ENCODE measurements at places on chromosomes 11 and 22.

- no peak for DNase-seq
Observed at GRCh38 chr22:24138649-24139420, 42.5 kb upstream of the SUSD2 start.

- peak; percentile 13 for DNase-seq
Observed at GRCh38 chr11:100687630-100688395, 725 bp downstream of the ARHGAP42 start.

DNA sequence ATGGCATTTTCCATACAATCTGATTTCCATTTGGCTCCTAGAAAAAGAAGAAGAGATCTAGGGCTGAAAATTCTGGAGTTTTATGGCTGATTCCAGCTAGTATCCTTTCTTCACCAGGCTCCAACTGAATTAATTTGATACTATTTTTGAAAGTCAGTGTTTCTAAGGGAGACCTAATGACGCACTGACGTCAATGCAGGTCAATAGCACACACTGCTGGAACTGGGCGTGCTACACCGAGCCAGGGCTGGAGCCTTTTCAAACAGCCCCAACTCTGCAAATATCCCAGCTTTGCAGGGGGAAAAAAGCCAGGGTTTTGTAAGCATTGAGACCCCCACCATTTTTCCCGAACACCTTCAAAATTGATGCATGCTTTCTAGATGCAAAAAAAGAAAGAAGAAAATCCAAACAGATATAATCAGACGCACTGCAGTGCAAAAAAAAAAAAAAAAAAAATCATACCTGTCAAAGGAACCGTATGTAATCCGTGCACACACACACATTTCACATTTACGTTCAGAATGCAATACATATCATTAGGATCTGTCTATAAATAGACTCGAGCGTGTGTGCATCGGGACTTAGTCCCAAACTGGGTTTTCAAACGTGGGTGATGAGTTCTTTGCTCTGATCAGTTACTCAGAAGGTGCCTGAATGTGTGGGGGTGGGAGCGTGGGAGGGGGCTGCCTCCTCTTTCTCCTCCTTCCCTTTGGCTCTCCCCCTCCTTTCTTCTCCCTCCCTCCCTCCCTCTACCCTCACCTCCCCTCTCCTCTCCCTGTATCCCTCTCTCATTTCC lies 124.5 kb upstream of the HSD17B12 start:
- DNase-seq = peak; percentile 28

DNA sequence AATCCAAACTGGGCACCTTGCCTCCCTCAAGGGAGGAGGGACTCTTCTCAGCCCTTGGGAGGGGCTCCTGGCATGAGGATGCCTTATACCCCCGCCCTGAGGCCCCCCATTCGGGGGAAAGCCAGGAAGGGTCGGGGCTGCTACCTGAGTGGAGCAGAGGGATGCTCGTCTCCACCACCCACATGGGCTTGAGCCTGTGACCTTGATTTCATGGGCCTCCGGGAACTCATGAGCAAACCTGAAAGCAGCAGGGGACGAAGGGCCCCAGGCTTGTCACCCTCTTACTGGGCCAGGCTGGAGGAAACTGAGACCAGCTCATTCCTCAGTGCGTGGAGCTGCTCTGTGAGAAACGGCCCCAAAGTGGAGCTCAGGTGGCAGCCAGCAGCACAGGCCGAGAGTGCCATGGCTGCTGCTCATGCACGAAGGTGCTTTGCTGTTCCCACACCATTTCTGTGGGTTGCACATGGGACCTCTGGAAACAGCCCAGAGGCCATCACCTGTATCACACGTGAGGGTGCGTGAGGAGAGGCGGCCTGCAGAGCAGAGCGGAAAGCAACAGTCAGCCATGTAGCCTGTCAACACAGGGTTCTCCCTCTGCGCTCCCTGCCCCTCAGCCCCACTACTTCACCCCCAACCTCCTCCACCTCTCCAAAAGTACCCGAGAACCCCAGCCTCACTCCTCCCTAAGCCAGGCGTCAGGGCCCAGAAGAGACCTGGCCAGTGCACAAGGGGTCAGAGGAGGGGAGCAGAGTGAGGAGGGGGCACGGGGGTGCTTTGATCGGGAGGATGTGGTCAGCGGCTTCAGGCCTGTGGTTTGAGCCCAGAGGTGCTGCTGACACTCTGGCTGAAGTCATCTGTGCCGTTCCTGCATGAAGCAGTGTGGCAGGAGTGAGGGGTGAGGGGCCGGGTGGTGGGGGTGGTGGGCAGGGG lies 14.1 kb upstream of the IL2RB start:
- DNase-seq = no peak

DNA sequence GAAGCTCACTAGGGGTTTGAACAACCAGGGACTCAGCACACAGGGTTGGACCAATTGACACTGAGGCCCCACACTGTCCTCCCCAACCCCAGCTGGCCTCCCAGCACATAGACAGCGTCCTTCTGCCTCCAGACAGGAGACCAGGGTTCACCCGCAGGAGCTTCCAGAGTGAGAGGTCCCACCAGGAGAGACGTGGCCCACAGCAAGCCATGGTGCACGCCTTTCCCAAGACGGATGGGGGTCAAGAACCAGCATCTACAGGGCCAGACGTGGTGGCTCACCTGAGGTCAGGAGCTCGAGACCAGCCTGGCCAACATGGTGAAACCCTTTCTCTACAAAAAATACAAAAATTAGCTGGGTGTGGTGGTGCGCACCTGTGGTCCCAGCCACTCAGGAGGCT lies 12.1 kb upstream of the SIGIRR start:
- DNase-seq = no peak

- no peak for DNase-seq
Observed at GRCh38 chr22:27100789-27101188, 443.4 kb downstream of the MIAT start.

DNA sequence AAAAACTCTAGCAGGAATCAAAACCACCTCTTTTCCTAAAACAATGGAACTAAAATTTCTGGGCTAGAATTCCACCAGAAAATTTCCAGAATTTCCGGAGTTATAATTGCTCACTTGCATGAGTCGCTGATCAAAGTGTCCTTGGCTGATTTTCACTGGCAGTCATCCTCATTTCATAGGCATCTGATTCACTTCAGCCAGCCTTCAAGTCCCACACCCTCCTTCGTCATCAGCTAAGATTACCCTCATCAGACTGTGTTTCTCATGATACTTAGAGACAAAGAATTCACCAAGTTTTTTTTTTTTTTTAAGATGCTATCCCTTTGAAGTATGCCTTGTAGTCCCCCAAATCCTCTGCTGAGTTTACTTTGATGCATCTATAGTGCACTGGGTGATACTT lies 71.5 kb upstream of the RAB38 start:
- DNase-seq = no peak

- no peak for DNase-seq
Observed at GRCh38 chr11:125457814-125458343, 38.2 kb downstream of the FEZ1 start.

DNA sequence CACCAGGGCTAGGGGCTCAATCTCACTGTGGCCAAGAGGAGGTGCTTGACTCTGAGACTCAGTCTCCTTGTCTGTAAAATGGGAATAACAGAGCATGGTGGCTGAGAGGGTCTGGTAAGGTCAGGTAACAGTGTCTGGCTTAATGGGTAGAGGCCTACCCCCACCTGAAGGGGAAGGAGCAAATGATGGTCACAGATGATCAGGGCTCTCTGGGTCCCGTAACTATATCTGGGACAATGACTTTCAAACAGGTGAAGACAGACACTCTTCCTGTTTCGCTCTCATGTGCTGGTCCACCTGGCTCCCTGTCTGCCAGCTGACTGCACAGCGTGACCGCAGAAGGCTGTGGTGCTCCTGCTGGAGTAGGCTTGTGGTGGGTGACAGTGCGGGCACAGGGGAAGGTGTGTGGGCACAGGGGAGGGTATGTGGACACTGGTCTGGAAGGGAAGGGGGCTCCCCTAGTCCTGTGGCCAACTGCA lies 4.0 kb downstream of the A4GALT start:
- DNase-seq = no peak

DNA sequence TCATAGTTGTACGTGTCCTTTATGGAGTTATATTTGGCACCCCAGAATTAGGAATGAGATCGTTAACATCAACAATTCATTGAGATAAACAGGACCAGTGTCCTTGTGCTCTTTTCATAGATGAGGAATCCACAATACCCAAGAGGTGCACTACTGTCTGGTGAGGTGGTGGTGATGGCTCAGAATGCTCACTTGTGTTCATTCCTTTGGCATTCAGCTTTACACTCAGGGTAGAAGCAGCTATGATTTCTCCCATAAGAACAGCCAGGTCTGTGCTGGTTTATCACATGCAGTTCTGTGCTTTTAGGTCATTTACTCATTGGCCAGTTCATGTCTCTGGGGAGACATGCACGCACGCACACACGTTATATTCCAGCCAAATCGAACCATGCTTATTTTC lies 167.2 kb downstream of the FAT3 start:
- DNase-seq = no peak

DNA sequence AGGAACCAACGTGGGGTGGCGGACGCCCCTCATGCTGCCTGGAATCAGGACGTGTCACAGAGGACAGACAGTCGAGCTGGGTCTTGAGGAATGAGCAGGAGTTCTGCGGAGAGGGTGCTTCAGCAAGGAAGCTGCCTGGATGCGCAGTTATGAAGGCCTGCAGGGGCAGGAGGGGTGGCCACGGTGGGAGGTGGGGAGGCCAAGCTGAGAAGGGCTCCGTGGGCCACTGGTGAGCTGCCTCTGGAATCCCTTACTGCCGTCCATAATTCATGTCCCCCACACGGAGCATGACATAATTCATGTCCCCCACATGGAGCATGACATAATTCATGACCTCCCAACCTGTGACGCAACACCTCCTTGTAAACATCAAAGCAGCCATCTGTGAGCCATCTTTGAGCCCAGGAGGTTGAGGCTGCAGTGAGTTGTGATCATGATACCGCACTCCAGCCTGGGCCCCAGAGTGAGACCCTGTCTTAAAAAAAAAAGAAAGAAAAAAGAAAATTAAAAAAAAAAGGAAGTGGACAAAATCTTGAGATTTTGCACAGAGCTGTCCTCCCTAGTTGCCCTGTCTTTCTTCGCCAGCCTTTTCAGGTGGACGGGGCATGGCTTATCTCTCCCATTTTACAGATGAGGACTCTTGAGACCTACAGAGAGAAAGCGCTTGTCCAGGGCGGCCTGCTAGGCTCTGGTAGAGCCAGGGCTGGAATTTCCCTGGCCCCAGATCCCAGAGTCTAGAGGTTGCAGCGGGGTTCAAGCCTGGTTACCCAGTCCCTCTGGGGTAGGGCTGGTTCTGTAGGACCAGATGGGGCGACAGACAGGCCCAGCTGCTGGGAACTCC lies 24.3 kb upstream of the PICK1 start:
- no peak for DNase-seq

DNA sequence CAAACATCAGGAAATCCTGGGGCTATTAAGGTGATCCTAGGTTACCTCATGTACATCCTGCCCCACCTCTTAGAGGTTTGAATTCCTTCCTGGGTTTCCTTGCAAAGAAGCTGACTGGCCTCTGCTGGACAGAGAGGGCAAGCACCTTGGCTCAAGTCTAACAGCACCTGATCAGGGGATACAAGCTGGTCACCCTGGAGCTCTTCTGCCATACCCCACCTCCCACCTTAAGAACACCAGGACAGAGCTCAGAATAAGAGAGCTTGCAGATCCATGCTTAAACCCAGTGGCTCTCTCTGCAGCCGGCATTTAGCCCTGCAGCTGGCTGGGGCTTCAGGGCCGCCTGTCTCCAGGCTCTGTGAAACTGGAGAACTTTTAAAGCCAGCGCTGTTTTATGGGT lies 386.6 kb upstream of the NARS2 start:
- no peak for DNase-seq

GRCh38 chr11:63829823-63830489 lies 9.0 kb upstream of the MARK2 start:
- DNase-seq = no peak

GRCh38 chr11:68115285-68115684 lies 5.9 kb downstream of the CHKA start:
- DNase-seq = no peak

GRCh38 chr11:124759266-124760204 lies 2.6 kb downstream of the ESAM start:
- DNase-seq = no peak

GRCh38 chr11:126307706-126308105 lies 3.8 kb downstream of the DCPS start:
- no peak for DNase-seq

- no peak for DNase-seq
Observed at GRCh38 chr22:36156515-36157419, 3.8 kb downstream of the APOL3 start.

DNA sequence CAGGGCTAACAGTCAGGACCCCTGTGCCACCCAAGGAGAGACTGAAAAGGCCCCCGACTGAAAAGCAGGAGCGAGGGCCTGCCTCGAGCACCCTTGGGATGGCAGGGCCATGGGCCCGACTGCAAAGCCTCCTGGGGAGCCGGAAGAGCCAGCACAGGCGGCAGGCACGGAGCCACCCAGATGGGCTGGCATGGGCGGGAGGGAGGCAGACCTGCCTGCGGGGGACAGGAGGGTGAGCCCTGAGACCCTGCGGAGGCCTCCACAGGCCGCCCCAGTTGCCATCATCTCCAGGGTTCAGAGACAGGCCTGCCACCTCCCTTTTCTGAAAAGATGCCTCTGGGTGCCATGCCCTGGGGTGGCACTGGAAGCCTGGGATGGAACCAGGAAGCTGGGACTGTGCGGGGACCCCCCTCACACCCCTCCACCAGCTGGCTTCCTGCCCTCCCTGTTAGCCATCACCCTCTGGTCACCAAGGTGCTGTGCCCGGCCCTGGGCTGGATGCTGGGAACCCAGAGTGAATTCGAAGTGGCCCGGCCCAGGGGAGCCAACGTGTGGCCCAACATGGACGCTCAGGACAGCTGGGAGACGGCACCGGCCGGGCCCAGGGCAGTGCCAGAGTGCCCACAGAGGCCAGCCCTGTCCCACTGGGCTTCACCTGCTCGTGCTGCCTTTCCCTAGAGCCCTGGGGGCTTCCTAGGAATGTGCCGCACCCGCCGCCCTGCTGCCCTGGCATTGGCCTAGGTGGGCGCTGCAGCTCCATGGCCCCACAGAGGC lies 13.8 kb downstream of the TSPAN32 start:
- no peak for DNase-seq

DNA sequence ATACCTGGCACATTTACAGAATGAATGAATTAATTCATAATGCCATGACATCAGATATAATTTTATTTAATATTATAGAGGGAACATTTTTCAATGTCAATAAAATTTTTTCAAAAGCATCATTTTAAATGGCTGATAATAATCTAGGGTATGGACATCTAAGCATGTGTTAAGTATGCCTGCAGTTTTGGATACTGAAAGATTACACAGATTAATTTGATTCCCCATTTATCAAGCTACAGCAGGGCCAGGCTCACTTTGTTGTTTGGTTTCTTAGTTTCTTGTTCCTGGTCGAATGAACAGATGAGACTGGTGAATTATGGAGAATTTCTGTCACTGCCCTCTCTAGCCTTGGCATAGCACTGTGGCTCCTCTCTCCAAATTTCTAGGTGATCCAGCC lies 72.4 kb upstream of the E2F8 start:
- no peak for DNase-seq

GRCh38 chr11:61927501-61927900 lies 10.1 kb upstream of the RAB3IL1 start:
- DNase-seq = no peak

DNA sequence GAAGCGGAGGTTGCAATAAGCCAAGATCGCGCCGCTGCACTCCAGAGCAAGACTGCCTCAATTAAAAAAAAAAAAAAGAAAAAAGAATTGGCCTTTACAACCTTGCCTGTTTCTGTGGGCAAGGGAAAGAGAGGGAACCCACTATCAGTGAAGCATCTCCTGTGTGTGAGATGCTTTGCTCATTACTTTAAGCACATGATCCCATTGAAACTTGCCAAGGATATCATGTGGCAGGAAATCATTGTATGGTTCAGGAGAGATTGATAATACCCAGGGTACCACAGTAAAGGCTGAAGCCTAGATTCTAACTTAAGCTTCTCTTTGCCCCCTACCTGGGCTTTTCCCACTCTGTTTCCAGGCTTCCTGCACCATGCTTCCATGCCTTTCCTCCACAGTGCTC lies 3.6 kb downstream of the LDLRAD3 start:
- no peak for DNase-seq

Data from NCI-H774 (cell line).